ENCODE measurements at places on chromosomes 11 and 22.

DNA sequence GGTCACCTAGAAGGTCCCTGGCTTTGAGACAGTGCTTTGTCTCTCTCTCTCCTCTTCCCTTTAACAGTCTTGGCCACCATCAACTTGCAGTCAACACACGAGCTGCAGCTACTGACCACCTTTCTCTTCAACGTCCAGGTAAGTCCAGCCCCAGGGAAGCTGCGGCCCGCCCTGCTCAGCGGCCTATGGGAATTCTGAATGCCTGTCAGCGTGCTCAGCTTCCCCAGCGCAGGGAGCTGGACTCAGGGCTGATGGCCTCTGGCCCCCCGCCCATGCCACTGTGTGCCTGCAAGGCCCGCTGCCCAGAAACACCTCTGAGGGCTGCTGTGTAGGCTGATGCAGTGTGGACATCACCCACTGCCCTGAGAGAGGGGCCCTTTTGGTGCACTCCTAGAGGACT, 32.5 kb downstream of the GLB1L2 start:
- DNase-seq = no peak

- no peak for DNase-seq
These were observed 16.6 kb upstream of the MIF start for GRCh38 chr22:23877566-23877965.

- DNase-seq = no peak
These were observed 198.8 kb upstream of the NARS2 start for GRCh38 chr11:78773492-78773891.

DNA sequence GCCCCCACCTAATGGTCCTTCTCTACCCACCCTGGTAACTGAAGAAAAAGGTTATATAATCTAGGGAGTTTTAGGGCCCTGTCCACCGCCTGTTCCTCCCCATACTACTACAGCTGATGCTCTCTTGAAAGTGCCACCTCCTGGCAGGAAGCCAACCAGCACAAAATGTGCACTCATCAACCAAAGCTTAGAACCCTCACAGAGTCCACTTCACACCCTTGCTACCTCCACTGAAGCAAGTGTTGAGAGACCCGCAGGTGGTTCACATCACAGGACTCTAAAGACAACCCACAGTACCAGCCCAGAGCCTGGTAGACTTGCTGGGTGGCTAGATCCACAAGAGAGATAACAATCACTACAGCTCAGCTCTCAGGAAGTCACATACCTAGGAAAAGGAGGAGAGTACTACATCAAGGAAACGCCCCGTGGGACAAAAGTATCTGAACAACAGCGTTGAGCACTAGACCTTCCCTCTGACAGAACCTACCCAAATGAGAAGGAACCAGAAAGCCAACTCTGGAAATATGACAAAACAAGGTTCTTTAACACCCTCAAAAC, 17.5 kb upstream of the OR10W1 start:
- DNase-seq = no peak

DNA sequence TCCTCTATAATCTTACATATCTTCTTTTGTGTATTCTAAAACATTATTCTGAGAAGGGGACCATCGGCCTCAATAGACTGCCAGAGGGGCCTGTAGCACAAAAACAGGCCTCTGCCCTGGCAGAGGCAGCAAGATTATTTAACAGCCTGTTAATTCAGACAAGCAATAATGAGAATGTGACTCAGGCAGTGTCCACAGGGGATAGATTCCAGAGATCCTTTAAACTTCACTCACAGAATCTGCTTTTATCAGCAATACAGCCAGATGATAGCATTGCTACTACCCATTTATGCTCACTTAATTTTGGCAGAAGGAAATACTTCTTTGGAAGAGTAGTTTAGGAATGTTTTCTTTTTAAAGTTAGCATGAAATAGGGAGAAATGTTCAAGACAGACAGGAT, 44.9 kb downstream of the AAMDC start:
- no peak for DNase-seq

DNA sequence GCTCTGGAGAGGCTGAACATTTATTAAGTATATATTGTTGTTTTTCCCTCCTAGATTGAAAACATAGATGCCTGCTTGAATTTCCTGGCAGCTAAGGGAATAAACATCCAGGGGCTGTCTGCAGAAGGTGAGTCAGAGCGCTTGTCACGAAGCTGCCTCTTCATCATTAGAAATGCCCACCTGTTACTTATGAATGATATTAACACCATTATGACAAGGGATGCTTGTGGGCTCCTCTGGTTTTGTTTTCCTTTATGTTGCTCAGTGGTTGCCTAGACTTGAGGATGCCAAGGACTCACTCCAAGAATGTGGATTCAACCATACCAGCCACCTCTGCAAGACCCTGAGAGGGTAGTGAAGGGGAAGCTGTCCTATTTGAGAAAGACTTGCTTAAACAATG, 156.2 kb downstream of the NAV2 start:
- DNase-seq = no peak

DNA sequence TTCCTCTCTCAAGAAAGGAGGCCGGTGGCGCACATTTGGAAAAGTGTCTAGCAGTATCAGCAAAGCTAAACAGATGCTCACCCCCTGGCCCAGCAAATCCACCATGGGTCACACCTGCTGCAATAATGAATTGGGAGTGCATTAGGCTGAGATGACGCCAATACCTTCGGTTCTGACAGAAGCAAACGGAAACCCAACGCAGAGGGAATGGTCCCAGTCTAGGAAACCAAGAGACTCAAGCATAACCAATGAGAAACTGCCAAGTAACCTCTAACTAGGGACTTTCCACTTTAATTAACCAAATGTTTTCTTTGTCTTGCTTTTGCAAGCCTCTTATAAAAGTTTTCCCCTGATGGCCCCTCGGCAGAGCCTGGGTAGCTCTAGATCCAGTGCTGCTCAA, 64.2 kb upstream of the SLC22A12 start:
- DNase-seq = no peak

GRCh38 chr11:117969160-117969991, 16.8 kb upstream of the IL10RA start:
- DNase-seq = no peak

DNA sequence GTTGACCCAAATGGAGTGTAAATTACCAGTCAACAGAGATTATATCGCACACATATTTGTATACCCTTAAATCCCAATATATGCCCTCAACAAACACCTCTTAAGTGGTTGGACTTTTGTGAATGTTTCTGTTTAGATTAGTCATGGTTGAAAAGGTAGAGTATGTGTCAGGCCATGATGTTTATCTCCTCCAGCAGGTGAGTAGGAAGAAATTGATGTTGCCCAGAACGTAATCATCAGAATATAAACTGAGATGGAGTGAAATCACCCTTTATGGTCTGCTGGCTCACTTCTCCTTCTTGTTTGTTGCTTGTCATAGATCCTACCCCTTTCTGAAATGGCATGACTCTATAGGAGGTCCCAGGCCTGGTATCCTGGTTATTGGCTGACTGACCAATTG, 431.8 kb downstream of the ETS1 start:
- no peak for DNase-seq

DNA sequence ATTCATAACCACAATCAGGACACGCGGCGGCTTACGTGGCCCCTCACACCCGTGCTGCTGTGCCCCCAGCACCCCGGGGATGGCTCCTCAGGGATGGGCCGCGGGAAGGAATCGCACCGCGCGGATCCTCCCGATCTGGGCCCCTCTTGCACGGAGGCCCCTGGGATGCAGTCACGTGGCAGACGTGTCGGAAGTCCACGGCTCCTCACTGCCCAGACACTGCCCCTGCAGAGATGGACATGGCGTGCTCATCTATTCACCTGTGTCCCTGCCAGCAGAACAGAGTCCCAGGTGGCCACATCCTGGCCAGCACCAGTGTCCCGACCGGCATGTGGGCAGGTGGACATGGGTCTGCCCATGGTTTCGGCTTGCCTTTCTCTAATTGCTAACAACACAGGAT, 12.8 kb downstream of the MOB2 start:
- no peak for DNase-seq

- no peak for DNase-seq
These were observed 117.7 kb upstream of the LMO1 start for GRCh38 chr11:8381343-8381742.

DNA sequence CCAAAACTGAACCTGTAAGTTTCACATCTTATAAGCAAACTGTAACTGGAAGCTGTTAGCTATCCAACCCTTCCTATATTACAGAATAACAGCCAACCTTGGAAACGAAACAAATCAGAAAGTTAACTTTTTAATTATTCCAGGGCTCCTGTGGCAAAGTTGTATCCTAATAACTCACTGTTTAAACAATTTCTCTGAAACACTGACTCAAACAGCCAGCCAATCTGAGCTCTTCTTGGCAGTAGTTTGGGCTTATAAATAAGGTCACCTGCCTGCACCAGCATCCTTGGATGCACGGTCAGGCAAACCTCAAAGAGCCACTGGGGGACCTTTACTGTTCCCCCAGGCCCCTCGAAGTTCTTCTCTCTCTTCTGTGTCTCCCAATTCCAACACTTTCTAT, 5.0 kb downstream of the CELSR1 start:
- DNase-seq = no peak

DNA sequence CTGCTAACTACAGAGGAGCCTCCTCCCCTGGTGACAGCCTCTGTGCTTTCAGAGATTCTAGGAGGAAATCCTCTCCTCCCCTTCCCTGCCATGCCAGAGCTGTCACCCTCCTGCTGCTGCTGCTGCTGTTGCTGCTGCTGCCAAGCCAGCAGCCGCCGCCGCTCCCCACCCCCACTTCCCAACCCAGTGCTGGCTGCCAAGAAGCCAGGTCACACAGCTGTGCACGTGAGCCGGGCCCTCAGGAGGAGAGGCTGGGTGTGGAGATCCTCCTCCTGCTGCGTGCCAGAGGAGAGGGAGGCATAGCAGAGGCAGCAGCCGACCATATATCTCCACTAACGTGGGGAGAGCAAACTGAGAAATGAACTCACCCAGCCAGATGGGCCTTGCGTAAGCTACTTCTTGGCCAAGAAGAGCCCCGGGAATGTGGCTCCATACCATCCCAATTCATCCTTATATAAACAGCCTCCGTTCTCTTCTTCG, 12.4 kb downstream of the CRY2 start:
- no peak for DNase-seq

DNA sequence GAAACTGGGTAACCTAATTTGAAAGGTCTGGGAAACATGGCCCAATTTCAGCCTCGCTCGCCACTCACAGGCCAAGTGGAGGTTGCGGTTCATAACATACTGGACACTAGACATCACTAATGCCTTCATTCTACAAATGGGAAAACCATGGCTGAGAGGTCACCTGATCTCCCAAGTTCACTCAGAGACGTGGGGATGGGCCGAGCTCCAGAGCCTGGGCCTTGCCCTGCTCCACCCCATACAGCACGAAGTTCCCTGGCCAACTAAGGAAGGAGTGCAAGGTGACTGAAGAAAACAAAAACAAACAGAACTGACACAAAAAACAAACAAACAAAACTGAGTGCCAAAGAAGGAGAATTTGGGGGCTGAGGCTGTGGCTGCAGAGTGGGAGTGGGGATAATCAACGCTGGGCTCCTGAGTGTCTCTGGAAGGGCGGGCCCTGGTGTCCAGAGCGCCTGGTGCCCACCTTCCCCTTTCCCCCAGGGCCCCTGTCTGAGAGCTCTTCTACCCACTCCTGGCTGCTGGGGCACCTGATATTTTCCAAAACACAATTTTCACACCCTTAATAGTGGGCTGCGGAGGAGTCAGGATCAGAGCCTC, 46.5 kb upstream of the ADA2 start:
- DNase-seq = no peak

Measured in T follicular helper cell (primary cell).